ENCODE measurements at places on chromosomes 12 and 14.

DNA sequence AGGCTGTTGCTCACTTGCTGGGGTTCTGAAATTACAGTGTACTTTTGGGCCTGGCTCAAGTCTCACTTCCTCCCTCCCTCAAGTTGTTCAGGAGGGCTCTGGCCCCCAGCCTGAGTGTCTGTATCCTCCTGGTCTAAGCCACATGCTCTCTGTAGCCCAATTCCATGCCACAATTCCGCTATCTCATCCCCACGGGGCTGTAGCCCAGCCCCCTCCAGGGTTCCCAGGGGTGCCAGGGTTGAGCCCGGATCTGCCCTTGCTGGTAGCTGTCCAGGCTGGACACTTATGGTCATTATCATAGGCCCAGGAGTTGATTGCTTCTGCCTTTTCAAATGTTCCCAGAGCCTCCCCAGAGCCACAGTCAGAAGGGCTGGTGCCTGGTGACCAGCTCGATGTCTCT lies 65.3 kb downstream of the PRIMA1 start:
- no peak for DNase-seq

DNA sequence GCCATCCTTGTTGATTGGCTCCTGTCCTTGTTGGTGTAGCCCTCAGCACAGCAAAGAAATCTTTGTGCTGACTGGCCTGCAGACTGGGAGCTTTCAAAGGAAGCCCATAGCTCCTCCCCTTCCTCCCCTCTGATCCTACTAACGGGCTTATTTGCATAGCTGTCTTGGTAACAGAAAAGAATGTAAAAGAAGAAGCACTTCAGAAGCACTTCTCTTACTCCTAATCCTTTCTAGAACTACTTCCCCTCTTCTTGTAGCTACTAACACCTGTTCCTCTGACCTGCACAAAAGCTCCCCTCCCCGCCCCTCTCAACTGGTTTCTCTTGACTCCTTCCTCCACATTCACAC lies 14.3 kb upstream of the RIC8B start:
- DNase-seq, result no peak

DNA sequence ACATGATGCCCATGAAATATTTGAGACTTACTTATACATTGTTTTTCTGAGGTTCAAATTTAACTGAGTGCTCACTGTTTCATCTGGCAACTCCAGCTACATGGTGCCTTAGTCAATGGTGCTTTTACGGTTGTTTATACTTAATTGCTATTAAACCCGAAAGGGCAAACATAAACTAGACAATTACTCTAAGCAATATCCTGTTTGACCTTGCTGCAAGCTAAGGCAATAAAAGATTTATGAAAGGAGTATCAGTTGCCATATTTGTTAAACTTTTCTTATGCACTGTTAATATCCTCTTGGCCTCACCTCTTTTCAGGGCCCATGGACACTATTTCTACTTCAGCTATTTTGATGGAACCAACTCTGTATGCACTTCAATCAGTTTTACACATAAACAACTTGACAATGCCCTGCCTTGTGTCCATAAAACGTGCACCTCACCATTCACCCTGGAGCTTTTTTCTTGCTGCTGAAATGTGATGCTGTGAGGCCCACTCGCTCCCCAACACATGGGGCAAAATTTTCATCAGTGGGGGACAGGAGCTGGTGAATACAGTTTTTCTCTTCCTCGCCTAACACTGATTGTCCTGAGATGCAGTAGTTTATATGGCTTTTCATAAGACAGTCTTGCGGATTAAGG lies 64.1 kb upstream of the HIF1A start:
- DNase-seq, result no peak

DNA sequence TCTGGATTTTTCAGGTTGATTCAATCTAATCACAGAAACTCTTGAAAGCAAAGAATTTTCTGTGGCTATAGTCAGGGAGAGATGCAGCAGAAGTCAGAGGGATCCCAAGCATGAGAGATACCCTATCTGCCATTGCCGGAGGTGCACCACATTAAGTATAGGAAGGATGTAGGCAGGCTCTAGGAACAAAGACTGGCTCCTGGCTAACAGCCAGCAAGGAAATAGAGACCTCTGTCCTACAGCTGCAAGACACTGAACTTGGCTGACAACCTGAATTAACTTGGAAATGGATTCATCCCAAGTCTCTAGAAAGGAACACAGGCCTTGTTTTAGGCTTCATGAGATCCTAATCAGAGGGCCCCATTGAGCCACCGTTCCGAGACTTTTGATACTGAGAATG lies 364.9 kb upstream of the FLRT2 start:
- DNase-seq, result no peak

- no peak for DNase-seq
Measured at GRCh38 chr14:34204774-34205173, 253.9 kb upstream of the EGLN3 start.

Data from stimulated activated CD4-positive, alpha-beta T cell treated with anti-CD3 and anti-CD28 coated beads, TNF-alpha, amount 100 ng/mL, for 4 hours (primary cell).